ENCODE measurements at places on chromosomes 4 and X. TPM values are rescaled to one million over a fixed set of nuclear protein-coding genes. Genes with fewer than 3 reads are reported as not detected.

UGT2A1 gene
- total RNA-seq, result not detected

NUDT11 gene
- 4.9 TPM for total RNA-seq

MAGED2 gene
- 179 TPM for total RNA-seq

EGF gene
- total RNA-seq, result not detected

MAGEB2 gene
- total RNA-seq, result not detected

EPHA5 gene
- total RNA-seq, result 0.73 TPM

UGT2A3 gene
- total RNA-seq, result not detected

CTAG2 gene
- total RNA-seq, result not detected

KCTD8 gene
- total RNA-seq, result 2.7 TPM

Measured in gastroesophageal sphincter (tissue), 4 donors.